ENCODE measurements at places on chromosomes 2 and 18.

DNA sequence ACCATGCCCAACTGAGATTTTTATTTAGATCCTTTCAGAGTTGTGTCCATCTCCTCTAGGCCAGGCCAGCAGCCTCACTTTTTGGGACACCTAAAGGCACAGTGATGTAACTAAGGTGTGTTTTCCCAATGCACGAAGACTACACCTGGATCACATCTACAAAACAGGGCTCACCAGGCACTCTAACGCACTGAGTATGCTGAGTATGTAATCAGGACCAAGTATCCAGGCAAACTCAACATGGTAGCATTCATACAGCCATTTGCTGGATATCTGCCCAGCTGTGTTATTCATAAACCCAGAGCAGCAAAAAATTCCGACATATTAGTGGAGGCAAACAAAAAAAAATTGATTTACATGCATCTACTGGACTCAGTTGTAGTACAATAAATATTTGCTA, 33.8 kb downstream of the LPIN2 start:
- no peak for DNase-seq

- no peak for DNase-seq
Measured at GRCh38 chr2:150459281-150459680, 28.2 kb downstream of the RND3 start.

- DNase-seq: no peak
Measured at GRCh38 chr2:150274108-150274507, 213.4 kb downstream of the RND3 start.

DNA sequence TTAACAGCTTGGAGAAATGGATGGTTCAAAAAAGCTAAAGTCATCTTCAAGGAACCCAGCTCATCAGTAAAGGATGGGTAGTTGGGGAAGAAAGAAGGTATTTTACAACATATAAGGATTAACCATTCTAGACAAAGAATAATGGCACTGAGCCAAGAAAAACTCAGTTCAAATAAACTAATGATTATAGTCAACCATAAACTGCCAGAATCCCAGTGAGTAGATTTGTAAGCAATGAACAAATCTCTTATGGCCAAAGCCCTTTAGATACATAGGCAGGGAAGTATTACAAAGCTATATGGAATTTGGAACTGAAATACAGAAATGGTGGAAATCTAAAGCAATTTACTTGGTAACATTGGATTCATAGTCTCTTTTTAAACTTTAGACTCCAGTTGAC, 92.4 kb upstream of the ZFP36L2 start:
- DNase-seq: no peak

DNA sequence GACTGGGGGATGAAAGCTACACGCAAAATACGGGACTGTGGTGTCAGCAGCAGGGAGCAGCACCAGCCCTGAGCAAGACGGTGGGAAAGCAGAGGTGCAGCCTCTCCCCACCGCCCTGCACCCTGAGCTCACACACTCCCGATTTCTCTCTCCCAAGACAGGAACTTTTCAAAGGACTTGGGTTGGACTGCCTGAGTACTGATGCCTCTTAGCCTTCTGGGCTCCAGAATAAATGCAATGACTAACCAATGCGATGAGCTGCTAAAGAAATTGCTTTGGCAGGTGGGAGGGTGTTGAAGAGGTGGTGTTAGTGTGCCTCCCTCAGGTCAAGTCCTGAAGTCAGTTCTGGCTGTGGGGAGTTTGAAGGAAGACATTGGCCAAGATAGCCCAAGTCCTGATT, 9.6 kb downstream of the TRIM54 start:
- no peak for DNase-seq

GRCh38 chr18:66317243-66318090, 286.4 kb downstream of the CDH19 start:
- DNase-seq: no peak

DNA sequence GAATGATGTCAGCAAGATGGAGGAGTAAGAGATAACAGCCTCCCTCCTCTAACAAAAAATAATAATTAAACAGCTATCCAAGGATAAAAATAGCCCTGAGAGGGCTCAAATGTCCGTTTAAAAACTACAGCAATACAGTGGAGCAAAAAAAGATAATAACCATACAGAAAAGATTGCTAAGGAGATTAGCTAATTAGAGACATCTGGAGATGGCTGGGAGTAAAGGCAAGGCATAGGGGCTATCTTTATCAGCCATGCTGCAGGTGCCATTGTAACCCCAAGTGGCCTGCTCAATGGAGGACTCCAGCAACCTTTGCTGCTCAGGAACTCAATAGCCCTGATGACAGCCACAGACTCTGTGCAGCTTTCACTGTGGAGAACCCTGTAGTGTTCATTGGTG, 42.7 kb downstream of the MDH1 start:
- DNase-seq: no peak

DNA sequence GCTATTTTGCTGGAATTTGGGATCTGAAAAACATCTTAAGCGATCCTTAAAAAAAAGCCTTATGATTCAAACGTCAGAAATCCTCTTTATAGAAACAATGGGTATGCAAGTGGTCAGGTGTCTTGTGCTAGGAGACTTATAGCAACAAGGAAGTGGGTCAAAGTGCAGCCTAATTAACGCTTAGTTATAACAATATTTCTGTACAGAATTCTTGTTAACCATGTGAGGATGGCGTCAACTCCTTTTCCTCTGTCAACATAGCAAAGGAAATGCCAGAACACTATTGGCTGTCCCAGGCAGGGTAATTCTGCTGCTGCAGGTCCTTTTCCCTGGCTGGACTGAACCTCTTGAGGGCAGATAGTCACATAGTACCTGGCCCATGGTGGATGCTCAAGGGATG, 189.4 kb downstream of the MSH2 start:
- no peak for DNase-seq
